Upper lobe of right lung (tissue), 1 donor: ENCODE measurements at places on chromosomes 1 and 21. TPM values are rescaled to one million over a fixed set of nuclear protein-coding genes. Genes with fewer than 3 reads are reported as not detected.

GRCh38 chr1:47351305-47351704 lies 17.7 kb downstream of the CMPK1 start:
- no peak overlapping the region for H3K4me3 ChIP-seq
- H3K27ac ChIP-seq = no peak overlapping the region
- H3K27me3 ChIP-seq = no peaks in the 10 kb centered on the region
- DNase-seq = no peak
- no peaks in the 10 kb centered on the region for H3K36me3 ChIP-seq

- H3K27ac ChIP-seq = no peak overlapping the region
- no peak overlapping the region for H3K4me3 ChIP-seq
- H3K36me3 ChIP-seq = peaks cover 47% of the 10 kb centered on the region
Observed at GRCh38 chr21:45263534-45263933, 24.2 kb downstream of the POFUT2 start.

- H3K36me3 ChIP-seq = no peaks in the 10 kb centered on the region
- peaks cover 4% of the 10 kb centered on the region for H3K4me1 ChIP-seq
- no peak for DNase-seq
- no peaks in the 10 kb centered on the region for H3K27me3 ChIP-seq
- H3K27ac ChIP-seq = no peak overlapping the region
Observed at GRCh38 chr1:43315481-43315880, 14.7 kb downstream of the TIE1 start.

- H3K4me3 ChIP-seq = no peak overlapping the region
- peak overlapping the region; percentile 15 for H3K27ac ChIP-seq
- no peaks in the 10 kb centered on the region for H3K27me3 ChIP-seq
- H3K36me3 ChIP-seq = no peaks in the 10 kb centered on the region
- peaks cover 10% of the 10 kb centered on the region for H3K4me1 ChIP-seq
Observed at GRCh38 chr1:101161619-101162018, 75.2 kb upstream of the S1PR1 start.

GRCh38 chr1:53653631-53654030 lies 85.3 kb downstream of the GLIS1 start:
- H3K4me1 ChIP-seq = no peaks in the 10 kb centered on the region
- peak; percentile 11 for DNase-seq
- no peaks in the 10 kb centered on the region for H3K27me3 ChIP-seq
- H3K36me3 ChIP-seq = no peaks in the 10 kb centered on the region

- no peak for DNase-seq
- H3K27ac ChIP-seq = peak overlapping the region; percentile 99
- H3K4me3 ChIP-seq = peak overlapping the region; percentile 79
- H3K27me3 ChIP-seq = no peaks in the 10 kb centered on the region
Observed at GRCh38 chr1:226702318-226702956, 36.6 kb downstream of the ITPKB start.

- no peaks in the 10 kb centered on the region for H3K27me3 ChIP-seq
- peaks cover 10% of the 10 kb centered on the region for H3K4me1 ChIP-seq
- H3K36me3 ChIP-seq = no peaks in the 10 kb centered on the region
Observed at GRCh38 chr1:173122344-173122935, 71.7 kb upstream of the TNFSF18 start.

- no peaks in the 10 kb centered on the region for H3K4me1 ChIP-seq
- no peaks in the 10 kb centered on the region for H3K36me3 ChIP-seq
- no peaks in the 10 kb centered on the region for H3K27me3 ChIP-seq
- H3K4me3 ChIP-seq = no peak overlapping the region
- H3K27ac ChIP-seq = no peak overlapping the region
Observed at GRCh38 chr1:100597784-100598183, 59.8 kb downstream of the GPR88 start.

DNA sequence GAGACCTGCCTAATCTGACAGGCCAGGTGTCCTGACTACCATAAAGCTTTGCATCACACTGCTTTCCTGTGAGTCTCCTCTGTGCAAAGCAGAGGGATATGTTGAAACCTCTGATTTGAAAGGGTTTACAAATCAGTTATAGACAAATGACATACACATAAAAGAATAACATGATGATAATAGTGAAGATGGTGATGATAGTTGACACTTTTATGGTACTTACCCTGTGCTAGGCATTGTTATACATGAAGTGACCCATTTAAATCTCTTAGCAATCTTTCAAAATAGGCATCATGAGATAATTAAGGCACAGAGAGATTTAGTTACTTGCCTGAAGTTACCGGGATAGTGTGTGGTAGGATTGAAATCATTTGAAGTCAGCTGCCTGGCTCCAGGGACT lies 34.1 kb upstream of the PKN2 start:
- no peaks in the 10 kb centered on the region for H3K27me3 ChIP-seq
- H3K4me3 ChIP-seq = no peak overlapping the region
- no peaks in the 10 kb centered on the region for H3K36me3 ChIP-seq
- H3K4me1 ChIP-seq = no peaks in the 10 kb centered on the region

The KRTAP7-1 gene
- not detected for total RNA-seq

The TAS1R1 gene
- not detected for total RNA-seq
